Right atrium auricular region (tissue), 2 donors: ENCODE measurements at places on chromosomes 11 and 22.

- peaks cover 32% of the 10 kb centered on the region for H3K36me3 ChIP-seq
- no peak overlapping the region for H3K4me3 ChIP-seq
- H3K4me1 ChIP-seq, result no peaks in the 10 kb centered on the region
Measured at GRCh38 chr11:107504981-107505380, 47.4 kb upstream of the CWF19L2 start.

- no peaks in the 10 kb centered on the region for H3K27me3 ChIP-seq
- H3K27ac ChIP-seq, result no peak overlapping the region
- H3K36me3 ChIP-seq, result no peaks in the 10 kb centered on the region
- no peak overlapping the region for H3K4me3 ChIP-seq
Measured at GRCh38 chr11:127049486-127049885, 48.9 kb upstream of the KIRREL3 start.

DNA sequence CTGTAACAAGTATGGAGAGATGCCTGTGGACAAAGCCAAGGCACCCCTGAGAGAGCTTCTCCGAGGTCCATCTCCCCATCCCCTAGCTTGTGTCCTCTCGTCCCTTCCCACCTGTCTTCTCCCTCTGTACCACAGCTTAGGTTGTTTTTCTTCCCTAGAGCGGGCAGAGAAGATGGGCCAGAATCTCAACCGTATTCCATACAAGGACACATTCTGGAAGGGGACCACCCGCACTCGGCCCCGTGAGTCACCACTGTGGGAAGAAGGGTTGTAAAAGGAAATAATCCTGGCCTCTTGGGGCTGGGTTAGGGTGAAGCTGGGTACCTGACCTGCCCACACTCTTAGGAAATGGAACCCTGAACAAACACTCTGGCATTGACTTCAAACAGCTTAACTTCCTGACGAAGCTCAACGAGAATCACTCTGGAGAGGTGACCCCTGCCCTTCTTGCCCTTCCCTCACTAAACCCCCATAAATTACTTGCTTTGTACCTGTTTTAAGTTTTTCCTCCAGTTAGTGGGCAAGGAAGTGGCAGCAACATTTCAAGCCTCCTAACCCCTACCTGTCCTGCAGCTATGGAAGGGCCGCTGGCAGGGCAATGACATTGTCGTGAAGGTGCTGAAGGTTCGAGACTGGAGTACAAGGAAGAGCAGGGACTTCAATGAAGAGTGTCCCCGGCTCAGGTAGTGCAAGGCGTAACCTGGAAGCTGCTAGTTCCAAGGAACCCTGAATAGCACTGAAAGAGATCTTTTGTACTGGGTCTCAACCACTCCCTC, 3.1 kb downstream of the TAF10 start:
- H3K36me3 ChIP-seq, result peaks cover 42% of the 10 kb centered on the region
- no peaks in the 10 kb centered on the region for H3K27me3 ChIP-seq
- H3K4me3 ChIP-seq, result no peak overlapping the region
- DNase-seq, result peak; percentile 53

DNA sequence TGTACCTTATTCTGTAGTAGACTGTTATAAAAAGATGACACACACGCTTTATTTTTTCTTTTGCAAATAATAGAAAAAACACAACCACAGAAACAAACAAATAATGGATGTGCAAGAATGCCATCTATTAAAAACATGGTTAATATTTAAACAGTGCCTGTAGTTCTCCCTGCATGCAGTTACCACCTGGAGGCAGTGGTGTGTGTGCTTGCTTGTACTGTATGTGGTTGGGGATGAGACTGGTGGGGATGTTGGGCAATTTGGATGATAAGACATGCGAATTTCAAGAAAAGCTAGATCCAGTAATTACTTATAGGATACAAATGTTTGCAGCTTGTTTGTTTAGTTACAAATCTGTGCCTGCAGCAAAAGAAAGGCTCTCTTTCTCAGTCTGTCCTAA, 3.6 kb downstream of the C11orf87 start:
- no peaks in the 10 kb centered on the region for H3K4me1 ChIP-seq
- no peak for DNase-seq
- no peak overlapping the region for H3K27ac ChIP-seq

DNA sequence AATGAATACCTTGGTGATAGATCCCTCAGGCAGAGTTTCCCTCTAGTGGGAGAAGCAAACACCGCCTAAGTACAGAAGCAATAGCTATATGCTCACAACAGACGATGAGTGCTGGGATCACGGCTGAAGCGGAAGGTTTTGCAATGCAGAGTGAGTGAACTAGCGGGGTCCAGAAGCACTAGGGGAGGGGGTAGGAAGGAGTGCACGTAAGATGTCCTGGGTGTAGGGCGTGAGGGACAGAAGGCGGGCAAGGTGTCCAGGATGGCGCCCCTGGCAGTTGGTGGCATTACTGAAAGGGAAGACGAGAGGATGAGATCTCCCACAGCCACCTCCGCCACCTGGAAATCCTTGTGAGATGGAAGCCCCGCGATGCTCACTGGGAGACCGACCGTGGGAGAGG, 81.0 kb downstream of the ETS1 start:
- no peaks in the 10 kb centered on the region for H3K27me3 ChIP-seq
- DNase-seq, result no peak
- no peaks in the 10 kb centered on the region for H3K4me1 ChIP-seq
- no peak overlapping the region for H3K4me3 ChIP-seq
- no peaks in the 10 kb centered on the region for H3K36me3 ChIP-seq
- peak overlapping the region; percentile 93 for H3K27ac ChIP-seq

DNA sequence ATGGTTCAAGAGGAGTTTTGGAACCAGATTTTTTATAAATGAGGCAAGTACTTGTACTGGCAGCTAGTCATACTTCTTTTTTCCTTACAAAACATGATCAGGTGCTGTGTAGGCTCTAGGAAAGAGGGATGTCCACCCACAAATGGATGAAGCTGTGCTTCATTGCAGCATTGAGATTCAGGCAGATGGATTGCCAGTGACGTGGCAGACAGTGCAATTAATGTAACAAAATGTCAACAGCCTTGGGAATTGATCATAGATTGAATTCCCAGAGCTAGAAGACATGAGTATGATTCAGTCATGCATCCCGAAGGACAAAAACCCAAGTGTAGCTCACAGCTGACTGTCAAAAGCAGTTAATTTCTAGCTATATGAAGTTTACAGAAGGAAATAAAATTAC, 99.2 kb upstream of the RASSF10 start:
- no peak for DNase-seq
- H3K36me3 ChIP-seq, result no peaks in the 10 kb centered on the region
- no peaks in the 10 kb centered on the region for H3K27me3 ChIP-seq
- H3K4me3 ChIP-seq, result no peak overlapping the region
- no peak overlapping the region for H3K27ac ChIP-seq

DNA sequence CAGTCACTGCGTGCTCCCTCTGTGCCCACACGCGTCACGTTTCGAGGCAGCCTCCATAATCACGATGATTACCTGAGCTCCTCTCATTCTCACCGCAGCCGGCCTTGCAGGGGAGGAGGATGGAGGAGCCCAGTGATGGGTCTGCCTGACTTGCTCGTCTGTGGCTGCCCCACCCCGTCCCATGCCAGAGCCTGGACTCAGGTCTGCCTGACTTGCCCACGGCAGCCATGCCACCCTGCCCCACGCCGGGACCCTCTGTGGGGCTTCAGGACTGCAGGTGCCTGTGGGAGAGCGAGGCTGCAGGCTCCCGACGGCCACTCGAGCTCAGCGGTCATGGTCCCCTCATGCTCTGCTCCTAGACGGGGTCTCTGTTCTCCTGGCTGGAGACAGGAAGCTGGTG, 1025.1 kb downstream of the BRD1 start:
- H3K27ac ChIP-seq, result no peak overlapping the region
- DNase-seq, result no peak
- H3K36me3 ChIP-seq, result no peaks in the 10 kb centered on the region
- H3K4me3 ChIP-seq, result no peak overlapping the region
- H3K27me3 ChIP-seq, result no peaks in the 10 kb centered on the region

- H3K4me3 ChIP-seq, result no peak overlapping the region
- peaks cover 23% of the 10 kb centered on the region for H3K36me3 ChIP-seq
- no peaks in the 10 kb centered on the region for H3K4me1 ChIP-seq
- DNase-seq, result no peak
- no peak overlapping the region for H3K27ac ChIP-seq
Measured at GRCh38 chr11:94424011-94424410, 22.8 kb upstream of the GPR83 start.

DNA sequence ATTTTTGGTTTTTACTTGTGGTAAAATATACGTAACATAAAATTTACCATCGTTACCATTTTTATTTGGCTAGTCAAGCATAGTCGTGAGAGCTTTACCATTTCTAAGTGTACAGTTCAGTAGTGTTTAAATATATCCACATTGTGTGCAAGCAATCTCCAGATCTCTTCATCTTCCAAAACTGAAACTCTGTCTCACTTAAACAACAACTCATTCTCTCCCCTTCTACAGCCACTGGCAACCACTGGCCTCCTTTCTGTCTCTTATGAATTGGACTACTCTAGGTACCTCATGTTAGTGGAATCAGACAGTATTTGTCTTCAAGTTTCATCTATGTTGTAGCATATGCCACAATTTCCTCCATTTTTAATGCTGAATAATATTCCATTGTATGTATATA, 37.4 kb downstream of the SMC1B start:
- no peak overlapping the region for H3K4me3 ChIP-seq
- H3K27me3 ChIP-seq, result no peaks in the 10 kb centered on the region
- no peak for DNase-seq

DNA sequence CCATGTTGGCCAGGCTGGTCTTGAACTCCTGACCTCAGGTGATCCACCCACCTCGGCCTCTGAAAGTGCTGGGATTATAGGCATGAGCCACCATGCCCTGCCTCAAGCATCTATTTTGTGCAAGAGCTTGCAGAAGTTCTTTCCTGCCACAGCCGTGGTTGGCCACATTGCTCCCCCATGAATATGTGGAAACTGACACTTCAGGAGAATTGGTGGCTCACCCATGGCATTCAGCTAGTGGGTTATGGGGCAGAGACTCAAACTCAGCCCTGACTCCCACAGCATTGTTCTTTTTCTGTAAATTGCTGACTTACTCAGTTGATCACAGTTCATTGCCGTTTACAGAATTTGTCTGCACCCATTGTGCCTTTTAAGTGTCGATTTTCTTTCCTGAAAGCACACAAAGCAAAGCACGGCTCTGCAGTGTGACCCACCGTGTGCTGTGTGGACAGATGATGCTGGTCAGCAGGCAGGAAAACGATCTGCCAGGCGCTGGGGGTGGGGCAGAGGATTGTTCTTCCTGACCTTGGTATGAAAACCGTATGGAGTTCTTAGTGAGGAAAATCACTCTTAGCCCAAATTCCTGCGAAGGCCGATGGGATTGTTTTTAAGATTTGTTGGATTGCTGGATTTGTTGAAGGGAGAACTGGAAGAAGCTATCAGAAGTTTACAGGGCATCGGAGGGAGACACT, 115.6 kb downstream of the PTPRJ start:
- no peak overlapping the region for H3K4me3 ChIP-seq
- no peak overlapping the region for H3K27ac ChIP-seq
- no peaks in the 10 kb centered on the region for H3K4me1 ChIP-seq
- no peaks in the 10 kb centered on the region for H3K36me3 ChIP-seq
- DNase-seq, result peak; percentile 54

- no peak overlapping the region for H3K4me3 ChIP-seq
- H3K27me3 ChIP-seq, result no peaks in the 10 kb centered on the region
- H3K4me1 ChIP-seq, result peaks cover 77% of the 10 kb centered on the region
Measured at GRCh38 chr11:12687216-12687623, 13.0 kb downstream of the TEAD1 start.

GRCh38 chr11:45298718-45299117, 12.6 kb upstream of the SYT13 start:
- DNase-seq, result no peak
- H3K36me3 ChIP-seq, result no peaks in the 10 kb centered on the region
- H3K4me3 ChIP-seq, result no peak overlapping the region
- no peak overlapping the region for H3K27ac ChIP-seq
- H3K27me3 ChIP-seq, result no peaks in the 10 kb centered on the region
- H3K4me1 ChIP-seq, result no peaks in the 10 kb centered on the region

- no peaks in the 10 kb centered on the region for H3K36me3 ChIP-seq
- H3K4me1 ChIP-seq, result no peaks in the 10 kb centered on the region
- no peak overlapping the region for H3K4me3 ChIP-seq
- no peak for DNase-seq
- no peak overlapping the region for H3K27ac ChIP-seq
Measured at GRCh38 chr22:30178181-30179126, 68.1 kb downstream of the LIF start.

GRCh38 chr22:19576460-19577421, 52.5 kb upstream of the CLDN5 start:
- peak overlapping the region; percentile 51 for H3K27ac ChIP-seq
- no peak overlapping the region for H3K4me3 ChIP-seq
- H3K4me1 ChIP-seq, result peaks cover 13% of the 10 kb centered on the region
- no peaks in the 10 kb centered on the region for H3K27me3 ChIP-seq

DNA sequence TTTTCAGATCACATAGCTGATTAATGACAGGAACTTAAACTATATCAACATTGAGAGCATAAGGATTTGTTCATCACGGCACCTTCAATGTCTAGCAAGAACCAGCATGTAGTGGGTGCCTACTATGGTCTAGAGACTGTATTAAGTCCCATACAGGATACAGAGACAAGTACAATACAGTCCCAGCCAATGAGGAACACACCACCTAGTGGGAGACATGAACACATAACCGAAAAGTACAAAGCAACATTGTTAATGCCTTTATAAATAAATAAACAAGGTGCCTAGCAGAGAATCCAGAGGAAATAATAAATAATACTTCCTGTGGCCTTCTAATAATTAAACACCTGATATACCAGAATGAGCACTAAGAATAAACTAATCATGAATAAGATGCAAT, 87.7 kb upstream of the OPCML start:
- no peak for DNase-seq
- H3K4me3 ChIP-seq, result no peak overlapping the region
- H3K27me3 ChIP-seq, result no peaks in the 10 kb centered on the region
- H3K4me1 ChIP-seq, result no peaks in the 10 kb centered on the region
- H3K36me3 ChIP-seq, result no peaks in the 10 kb centered on the region

GRCh38 chr11:104343578-104343977, 179.6 kb upstream of the PDGFD start:
- no peaks in the 10 kb centered on the region for H3K4me1 ChIP-seq
- no peaks in the 10 kb centered on the region for H3K27me3 ChIP-seq
- H3K4me3 ChIP-seq, result no peak overlapping the region

GRCh38 chr11:96200243-96200642, 142.8 kb downstream of the MAML2 start:
- no peaks in the 10 kb centered on the region for H3K27me3 ChIP-seq
- H3K4me3 ChIP-seq, result no peak overlapping the region
- no peaks in the 10 kb centered on the region for H3K36me3 ChIP-seq
- H3K27ac ChIP-seq, result peak overlapping the region; percentile 21
- DNase-seq, result no peak

- no peak for DNase-seq
- H3K36me3 ChIP-seq, result no peaks in the 10 kb centered on the region
- no peak overlapping the region for H3K27ac ChIP-seq
Measured at GRCh38 chr11:79220171-79220570, 220.7 kb downstream of the TENM4 start.

DNA sequence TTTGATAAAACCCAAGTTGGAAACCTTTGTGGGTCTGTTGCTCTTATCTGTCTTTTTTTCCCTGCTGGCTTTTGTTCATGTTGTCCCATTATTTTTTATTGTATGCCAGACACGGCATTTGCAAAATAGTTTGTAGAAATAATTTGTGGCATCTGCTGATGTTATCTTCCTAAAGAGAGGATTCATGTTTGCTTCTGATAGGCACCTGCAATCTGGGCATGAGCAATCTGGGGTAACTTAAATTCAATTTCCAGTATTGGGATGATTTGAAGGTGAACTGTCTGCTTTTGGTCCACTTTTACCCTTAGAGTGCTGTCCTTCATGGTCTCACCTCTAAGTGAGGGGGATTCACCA, 126.9 kb downstream of the CEP164 start:
- DNase-seq, result no peak
- no peaks in the 10 kb centered on the region for H3K36me3 ChIP-seq
- H3K27ac ChIP-seq, result no peak overlapping the region
- no peaks in the 10 kb centered on the region for H3K4me1 ChIP-seq
- H3K27me3 ChIP-seq, result no peaks in the 10 kb centered on the region
